NCI-H2171 (cell line): ENCODE measurements at places on chromosomes 5 and 9.

- DNase-seq = no peak
Observed at GRCh38 chr9:97313243-97313642, 5.8 kb downstream of the CCDC180 start.

GRCh38 chr5:38806775-38807258, 39.0 kb upstream of the OSMR start:
- DNase-seq = no peak

- no peak for DNase-seq
Observed at GRCh38 chr9:100379862-100380261, 27.1 kb upstream of the TEX10 start.

GRCh38 chr9:73023025-73023541, 70.2 kb upstream of the ALDH1A1 start:
- DNase-seq = peak; percentile 14

DNA sequence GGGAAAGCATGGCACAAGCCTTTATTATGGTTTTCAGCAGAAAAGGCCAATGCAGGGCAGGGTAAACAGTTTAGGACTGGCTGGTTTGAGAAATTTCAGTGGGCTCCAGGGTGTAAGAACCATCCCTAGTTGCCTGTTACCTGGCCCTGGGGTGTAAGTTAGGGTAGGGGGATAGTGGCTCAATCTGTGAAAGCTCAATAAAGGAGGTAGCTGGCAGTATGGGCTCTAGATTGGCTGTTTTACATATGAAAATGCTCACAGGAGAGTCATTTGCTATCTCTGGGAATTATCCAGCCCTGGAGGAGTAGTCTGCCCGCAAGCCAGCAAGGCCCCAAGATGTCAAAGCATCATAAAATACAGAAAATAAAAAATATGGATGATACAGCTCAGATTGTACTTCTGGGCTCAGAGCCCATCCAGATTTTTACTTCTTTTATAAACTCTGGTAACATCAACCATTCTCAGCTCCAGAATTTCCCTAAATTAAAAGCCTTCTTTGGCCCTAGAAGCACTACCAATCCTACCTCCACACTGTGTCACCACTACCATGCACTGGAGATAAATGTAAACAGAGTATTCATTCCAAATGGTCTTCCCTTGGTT, 31.1 kb downstream of the SSBP2 start:
- no peak for DNase-seq

DNA sequence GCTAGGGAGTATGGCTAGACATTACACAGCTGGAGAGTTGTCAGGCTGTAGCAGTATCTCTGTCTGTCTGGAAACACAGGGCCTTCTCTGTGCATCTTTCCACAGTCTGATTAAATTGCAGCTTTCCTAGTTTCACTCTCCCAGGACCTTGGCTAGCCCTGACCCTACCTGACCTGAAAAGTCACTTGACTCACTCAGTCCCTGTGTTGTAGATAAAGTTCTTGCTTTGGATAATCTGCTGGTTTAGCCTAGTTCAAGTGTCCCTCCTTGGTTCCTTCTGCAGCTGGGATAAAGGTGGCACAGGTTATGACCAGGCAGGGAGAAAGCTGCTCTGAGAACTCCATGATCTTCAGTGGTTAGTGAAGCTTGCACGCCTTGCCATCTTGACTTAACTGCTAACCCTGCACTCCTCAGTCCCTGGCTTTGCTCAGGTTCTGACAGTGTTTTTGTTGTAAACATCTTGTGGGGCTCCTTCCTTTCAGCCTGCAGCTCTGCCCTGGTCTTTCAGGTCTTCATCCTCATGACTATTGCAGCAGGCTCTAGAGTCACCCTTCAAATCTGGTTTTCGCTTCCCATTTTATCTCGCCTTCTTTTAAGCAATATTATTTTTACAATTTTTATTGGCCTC, 101.0 kb downstream of the PIP5K1B start:
- DNase-seq = no peak

DNA sequence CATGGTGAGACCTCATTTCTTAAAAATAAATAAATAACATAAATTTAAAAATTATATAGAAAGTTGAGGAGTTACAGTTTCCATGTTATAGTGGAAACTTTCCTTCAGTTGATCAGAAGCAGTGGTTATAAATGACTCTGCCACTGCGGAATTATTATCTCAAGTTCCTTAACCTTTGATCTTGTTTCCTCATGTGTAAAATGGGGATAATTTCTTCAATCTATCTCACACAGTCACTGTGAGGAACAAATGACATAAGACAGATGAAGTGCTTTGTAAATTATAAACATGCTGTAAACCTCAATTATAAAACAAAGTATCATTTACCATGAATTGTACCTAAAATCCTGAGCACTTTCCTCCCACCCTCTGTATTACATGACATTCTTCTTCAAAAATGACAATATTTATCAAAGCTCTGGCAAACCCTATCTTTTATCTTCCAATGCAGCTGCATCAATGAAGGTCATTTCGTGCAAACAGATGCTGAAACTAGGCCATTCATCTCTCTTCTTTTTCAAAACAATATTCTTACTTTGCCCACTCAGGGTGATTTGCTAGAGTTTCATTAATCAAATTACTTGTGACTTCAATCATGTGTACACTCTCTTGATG, 46.8 kb downstream of the TMEM245 start:
- no peak for DNase-seq

- no peak for DNase-seq
Observed at GRCh38 chr9:113485761-113486115, 22.2 kb downstream of the RGS3 start.

DNA sequence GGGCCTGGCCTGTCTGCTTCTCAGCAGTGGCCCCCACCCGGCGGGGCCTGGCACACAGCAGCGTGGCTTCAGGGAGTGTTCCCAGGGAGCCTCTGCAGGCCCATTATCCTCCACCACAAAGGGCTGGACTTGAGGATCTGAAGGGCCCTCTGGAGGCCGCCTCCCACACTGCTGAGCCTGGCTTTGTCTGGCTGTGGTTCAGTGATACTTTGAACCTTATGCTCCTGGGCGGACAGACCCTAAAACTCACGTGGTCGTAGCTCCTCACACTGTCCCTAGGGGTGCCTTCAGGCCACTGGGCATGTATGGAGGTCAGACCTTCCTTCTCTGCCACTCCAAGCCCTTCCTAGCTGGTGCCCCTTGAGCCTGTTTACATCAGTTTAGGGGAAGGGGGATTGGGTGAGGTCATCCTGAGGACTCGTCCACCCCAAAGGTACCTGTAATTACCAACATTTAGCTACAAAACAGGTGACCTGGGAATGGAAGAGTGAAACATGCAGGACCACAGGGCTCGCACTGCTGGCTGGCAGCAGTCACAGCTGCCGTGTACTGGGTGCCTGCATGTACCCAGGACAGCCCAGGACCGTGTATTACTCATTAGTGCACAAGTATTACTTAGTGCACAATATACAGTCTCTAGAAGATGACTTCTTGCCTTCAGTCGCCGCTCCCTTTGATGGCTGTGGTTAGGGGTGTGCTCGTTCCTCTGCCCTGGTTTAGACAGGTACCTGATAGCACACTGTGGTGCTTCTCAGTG, 8.5 kb downstream of the GRHPR start:
- DNase-seq = no peak

GRCh38 chr5:100890461-100891008, 12.5 kb downstream of the ST8SIA4 start:
- DNase-seq = no peak

DNA sequence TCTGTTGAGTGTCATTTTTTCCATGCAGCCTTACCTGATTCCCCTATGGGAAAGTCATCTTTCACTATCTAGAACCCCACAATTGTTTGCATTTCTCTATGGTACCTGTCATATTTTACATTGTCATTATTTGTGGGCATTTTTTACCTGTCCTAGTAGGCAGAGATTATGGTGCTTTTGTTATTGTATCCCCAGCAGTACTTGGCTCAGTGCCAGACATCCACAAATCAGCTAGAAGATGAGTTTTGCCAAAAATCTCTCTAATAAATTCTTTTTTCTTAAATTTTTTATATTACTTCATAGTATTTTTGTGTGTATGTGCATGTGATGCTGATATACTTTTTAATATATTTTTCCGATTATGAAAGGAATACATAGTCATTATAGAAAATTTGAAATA, 13.2 kb downstream of the GARNL3 start:
- DNase-seq = no peak

- no peak for DNase-seq
Observed at GRCh38 chr9:35690614-35691333, 1.0 kb upstream of the TPM2 start.
